ENCODE measurements at places on chromosomes 7 and 10.

GRCh38 chr7:20312562-20312961 is 18.1 kb upstream of the ITGB8 start:
- DNase-seq = no peak

DNA sequence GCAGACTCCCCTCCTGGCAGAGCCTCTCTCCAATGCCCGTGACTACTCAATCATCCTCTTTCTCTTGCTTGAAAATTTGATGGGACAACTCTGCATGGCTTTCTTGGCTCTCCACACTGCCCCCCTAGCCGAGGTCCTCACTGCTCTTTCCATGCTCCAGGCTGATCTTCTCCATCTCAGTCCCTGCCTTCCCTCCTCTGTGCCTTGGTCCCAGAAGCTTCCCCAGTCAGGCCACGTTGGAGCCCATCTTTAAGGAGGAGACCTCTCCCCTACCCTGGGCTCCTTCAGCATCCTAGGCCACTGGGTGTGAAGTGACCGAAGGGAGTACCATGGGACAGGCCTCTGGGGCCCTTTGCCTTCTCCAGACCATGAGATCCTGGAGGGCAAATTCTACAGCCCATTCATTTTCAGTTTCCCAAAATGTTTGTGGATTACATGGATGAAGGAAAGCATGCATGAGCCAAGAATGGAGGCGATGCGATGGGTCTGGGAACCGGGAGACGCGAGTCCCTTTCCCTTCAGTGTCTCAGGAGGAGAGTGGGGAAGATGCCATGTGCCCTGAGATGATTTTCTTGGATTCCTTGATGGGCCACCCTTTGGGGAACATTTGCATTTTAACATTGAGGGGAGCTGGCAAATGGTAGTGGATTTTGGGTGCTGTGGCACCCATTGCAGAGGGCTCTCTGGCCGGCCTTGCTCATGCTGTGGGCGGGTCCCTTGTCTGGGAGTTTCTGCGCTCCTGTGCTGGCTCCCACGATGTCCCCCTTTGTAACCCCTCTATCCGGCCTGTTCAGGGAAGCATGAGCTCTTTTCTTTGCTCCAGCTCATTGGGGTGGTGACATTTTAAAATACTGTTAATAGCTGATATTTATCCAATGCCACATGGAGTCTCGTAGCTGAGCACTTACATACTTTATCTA is 376.6 kb downstream of the RPS24 start:
- no peak for DNase-seq

DNA sequence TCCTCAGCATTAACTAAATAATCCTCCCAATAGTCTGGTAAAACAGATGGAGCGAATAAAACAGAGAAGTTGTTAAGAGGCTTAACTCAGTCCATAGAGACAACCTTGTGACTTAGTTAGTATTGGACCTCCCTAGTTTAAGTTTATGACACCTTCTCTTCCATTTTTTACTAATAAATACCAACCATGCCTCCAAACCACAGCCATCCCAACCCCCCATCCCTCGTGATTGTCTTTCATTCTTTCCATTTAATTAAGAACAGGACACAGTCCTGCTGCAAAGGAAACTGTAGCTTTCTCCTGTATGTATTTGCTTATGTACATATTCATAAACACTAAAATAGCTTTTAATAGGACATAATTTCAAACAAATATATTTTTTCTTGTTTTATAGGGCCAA is 238.2 kb downstream of the SEMA3D start:
- no peak for DNase-seq

DNA sequence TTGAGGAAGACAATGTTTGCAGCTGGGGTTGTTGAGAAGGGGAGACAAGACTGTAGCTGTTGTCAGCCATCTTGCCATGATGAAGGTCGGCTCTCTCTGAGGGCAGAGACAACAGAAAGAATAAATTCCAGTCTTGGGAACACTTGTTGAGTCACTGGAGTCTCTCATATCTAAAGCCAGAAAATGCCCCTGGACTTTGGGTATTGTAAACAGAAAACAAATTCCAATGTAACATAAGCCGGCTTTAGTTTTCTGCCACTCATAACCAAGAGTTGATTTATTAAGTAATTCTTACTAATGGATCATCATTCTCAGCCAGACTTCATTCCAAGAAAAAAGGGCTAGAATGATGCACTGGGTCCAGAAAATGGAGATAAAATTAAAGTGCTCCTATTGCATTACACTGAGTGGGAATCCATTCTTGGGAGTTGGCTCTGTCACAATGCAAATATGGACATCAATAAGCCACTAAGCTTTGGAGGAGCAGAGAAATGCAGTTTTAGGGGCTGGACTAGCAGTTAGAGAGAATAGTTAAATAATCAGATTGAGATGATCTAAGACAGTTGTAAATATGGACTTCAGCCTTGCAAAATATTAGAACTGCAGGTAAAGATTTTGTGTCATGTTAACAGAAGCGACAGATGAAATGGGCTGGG is 78.9 kb downstream of the ADAM12 start:
- DNase-seq = no peak

DNA sequence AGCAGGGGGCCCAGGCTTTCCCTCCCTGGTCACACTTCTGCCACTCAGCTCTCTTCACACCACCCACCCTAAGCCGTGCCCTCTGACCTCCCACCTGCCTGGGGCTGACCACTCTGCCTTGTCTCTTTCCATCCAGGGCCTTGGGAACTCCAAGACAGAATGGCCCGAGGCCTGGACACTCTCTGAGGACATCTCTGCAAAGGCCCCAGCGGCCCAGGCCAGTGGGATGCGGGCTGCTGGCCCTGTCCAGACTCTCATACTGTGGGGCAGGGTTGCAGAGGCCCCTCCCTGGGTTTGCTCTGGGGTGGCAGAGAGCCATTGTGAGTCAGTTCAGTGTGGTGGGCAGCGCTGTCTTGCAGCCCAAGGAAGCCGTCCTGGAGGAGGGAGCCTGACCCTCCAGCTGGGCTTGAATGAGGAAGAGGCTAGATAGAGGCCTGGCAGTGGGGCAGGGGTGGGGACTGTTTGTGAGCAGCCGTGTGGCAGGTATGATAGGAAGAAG is 39.9 kb upstream of the RABGEF1 start:
- no peak for DNase-seq

DNA sequence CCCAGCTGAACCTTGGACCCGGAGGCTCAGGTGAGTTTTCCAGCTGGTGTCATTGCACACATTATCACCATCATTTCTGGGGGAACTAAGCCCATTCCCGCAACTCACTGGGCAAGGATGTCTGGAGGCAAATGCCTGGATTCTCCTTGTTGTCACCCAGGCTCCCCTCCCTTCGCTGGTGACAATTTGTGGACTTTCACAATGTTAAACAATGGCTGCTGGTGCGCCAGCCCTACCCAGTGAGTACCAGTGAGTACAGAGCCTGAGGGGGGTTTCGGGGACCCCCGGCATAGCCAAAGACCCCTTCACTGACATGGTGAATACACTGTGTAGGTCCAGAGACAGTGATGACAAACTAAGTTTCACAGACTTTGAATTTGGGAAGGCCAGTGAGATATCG is 189.2 kb downstream of the ADARB2 start:
- no peak for DNase-seq

DNA sequence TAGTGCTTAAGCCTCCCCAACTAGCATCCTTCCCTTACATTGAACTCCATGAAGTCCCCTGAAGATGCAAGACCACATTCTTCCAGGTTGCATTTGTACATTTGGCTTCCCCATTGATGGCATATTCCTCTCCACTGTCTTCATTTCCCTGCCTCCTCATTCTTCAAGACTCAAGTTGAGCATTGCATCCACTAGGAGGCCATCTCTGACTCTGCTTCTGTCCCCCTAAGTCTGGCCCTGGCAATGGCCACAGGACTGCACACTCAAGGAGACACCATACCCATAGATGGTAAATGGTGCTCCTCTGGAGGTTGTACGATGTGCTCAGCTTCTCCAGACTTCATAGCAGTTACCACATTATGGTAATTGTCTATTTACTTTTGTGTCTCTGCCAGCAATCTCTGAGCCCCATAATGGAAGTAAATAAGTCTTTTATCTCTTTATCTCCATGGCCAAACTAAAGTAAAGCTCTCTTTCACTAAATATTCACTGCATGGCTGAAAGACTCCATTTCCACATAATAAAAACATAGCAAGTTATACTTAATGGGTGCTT is 112.6 kb downstream of the PTPRZ1 start:
- DNase-seq = no peak

- DNase-seq = no peak
Observed at GRCh38 chr10:8454357-8454756, 399.9 kb downstream of the GATA3 start.

- no peak for DNase-seq
Observed at GRCh38 chr7:76296743-76297740, 5.4 kb upstream of the HSPB1 start.

DNA sequence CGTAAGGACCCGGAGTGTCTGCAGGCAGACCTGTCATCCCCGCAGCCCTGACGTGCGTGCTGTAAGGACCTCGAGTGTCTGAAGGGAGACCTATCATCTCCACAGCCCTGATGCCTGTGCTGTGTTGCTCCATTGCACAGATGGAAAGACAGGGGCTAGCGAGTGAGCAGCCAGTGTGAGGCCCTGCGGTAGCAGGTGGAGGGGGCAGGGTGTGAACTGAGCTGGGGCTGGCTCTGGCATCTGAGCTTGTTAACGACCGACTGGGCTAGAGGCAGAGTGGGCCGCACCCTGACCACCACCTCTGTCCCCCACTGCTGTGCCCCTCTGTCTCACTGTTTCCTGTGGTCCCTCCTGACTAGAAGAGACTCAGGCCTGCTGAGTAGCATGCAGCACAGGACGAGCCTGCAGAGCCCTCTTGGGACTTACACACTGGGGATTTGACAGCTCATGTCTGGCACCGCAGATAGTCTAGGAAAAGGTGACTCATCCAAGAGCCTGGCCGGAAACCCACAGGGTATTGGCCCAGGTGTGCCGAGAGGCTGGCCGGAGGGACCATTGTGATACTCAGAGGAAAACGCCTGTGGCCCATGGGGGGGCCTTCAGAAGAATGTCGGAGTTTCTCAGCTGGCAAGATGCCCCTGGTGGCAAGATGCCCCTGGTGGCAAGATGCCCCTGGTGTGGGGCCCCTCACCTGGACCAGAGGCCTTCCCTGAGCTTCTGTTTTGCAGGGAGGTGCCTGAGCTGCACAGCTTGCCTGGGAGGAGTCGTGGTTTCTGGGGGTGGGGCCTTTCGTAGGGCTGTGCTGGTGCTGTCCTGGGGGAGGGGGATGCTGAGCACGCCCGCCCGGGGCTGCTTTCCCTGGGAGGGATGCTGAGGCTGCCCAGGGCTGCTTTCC is 34.3 kb downstream of the INPP5A start:
- no peak for DNase-seq

DNA sequence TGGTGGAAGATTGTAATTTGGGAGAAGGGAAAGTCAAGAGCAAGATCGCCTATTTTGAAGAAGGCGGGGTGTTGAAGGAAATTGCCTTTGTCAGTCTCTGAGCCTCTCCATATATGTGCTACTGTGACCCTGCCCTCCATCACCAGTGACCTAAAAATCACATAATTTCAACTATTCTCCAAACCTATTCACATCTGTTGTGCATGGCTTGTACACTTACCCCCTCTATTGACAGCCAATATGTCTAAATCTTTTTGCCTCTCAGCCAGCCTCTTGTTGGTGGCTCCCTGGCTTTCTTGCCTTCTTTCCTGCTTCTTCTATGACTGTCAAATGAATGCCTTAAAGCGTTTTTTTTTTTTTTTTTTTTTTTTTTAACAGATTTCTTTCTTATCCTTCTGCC is 295.6 kb downstream of the AUTS2 start:
- no peak for DNase-seq

DNA sequence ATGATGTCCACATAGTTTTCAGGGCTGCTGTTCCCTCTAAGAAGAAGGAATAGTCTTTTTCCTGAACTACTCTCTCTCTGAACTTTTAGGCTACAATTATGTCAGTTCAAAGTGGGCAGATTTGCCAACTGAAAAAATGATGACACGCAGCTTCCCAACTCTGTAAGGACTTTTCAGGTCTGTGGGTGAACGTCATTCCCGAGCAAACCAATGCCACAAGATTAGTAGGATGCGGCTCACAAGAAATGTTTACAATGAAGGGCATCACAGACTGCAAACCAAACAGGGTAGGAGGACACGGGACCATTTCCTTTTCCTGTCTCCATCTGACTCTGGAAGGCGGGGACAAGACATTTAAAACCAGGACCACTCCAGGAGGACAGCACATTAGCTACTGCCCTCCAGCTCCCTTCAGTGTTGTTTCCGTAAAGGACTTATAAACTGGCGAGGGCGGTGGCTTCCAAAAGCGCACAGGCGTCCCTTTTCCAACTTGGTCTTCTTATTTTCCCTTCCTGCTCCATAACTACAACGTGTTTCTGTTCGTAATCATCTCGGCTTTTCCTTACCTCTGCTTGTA is 539 bp upstream of the MKLN1 start:
- DNase-seq = no peak

- DNase-seq = no peak
Observed at GRCh38 chr10:104067525-104067924, 18.2 kb downstream of the COL17A1 start.

DNA sequence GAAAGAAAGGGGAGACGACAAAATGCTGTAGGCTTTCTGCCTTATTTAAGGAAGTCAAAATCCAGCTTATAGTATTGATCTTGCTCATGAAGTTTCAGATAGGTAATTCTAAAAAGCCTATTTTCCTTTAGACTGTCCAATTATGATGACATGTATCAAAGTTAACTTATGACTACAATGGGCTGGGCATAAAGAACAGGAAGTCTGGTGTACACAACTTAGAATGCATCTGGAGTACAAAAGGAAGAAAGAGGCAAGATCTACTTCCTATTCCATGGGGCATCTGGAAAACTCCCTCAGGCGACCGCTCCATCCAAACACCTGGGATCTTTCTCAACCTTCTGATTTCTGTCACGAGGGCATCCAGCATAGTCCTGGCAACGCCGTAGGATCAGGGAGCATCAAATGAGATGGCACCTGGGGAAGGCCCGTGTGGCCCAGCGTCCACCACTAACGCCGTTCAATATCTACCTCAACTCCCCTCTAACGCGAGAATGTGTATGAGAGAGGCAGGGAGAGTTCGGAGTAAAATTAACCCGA is 512 bp downstream of the FAM24B start:
- no peak for DNase-seq

- DNase-seq = no peak
Observed at GRCh38 chr7:157113607-157114006, 25.1 kb upstream of the UBE3C start.

- DNase-seq = no peak
Observed at GRCh38 chr7:49001610-49002033, 77.3 kb downstream of the CDC14C start.

- DNase-seq = no peak
Observed at GRCh38 chr7:130147710-130148325, 57.4 kb downstream of the TMEM209 start.

DNA sequence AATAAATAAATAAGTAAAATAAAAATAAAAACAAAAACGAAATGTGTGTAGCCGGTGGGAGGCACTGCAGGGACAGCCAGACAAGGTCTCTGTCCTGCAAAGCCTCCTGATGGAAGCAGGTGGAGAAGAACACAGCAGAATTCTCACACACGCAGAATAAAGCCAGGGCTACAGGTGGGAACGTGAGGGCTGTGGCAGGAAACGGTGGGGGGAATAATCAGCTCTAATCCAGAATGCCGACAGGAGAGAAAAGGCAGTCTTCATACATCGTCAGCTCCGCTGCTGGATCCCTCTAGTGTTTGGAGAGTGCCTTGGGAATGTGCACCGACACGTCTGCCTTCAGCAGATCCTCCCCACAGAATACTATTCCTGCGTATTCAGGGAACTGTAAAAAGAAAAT is 6.8 kb upstream of the SNX8 start:
- no peak for DNase-seq

Measured in thoracic aorta (tissue), 2 donors.